ENCODE measurements at places on chromosomes 7 and 10.
A peak's percentile ranks its signal among the peaks of the same experiment; 100 is the strongest.

DNA sequence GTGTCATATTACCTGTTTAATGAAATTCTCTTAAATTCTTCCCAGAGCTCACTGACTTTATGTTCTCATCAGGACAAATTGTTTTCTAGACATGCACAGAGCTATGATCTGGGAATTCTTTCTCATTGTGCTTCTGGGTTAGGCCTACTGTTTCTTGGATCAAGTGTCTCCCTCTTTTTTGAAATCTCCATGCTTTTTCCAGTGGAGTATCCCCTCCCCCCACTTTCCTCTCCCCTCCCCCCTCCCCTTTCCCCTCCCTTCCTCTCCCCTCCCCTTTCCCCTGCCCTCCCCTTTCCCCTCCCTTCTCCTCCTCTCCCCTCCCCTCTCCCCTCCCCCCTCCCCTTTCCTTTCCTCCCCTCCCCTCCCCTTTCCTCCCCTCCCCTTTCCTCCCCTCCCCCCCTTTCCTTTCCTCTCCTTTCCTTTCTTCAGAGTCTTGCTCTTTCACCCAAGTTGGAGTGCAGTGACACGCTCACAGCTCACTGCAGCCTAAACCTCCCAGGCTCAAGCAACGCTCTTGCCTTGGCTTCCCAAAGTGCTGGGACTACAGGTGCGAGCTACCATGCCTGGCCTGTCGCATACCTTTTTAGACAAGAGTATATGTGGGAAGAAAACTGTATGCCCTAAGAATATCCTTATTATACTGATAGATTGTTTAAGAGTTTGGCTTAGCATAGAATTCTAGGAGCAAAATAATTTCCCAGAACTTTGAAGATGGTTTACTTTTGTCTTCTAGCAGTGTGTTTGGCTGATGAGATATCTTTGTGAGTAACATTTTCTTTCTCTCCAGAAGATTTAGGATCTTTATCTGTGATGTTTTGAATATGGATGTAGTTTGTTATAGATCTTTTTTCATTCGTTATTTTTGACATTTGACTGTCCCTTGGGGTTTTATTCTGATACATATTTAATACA lies 2.5 kb downstream of the DYNC2I1 start:
- no peak for DNase-seq

DNA sequence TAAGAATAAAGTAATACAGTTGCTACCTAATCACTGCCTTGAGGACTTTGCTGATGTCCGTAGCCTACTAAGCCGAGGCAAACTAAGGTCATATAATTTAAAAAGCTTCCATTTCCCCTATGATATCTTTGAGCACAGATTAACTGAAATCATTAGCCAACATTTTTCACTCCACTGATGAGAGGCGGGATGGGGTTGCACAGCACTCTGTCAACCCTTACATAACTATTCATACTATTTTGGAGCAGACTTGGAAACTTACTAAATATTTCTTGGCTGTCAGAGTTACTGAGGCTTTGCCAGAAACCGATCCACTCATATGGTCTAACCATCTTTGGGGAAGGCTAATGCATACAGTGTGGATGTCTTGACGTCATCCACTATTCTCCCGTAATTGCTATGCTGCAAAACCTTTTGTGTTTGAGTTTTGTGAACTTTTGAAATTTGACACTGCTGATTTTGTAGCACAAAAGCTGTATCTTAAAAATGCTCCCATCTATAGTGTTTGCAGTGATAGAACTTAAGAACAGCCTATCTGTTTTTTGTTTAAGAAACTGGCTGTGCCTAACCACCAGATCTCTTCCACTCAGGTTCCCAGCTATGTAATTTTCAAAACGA lies 248.7 kb downstream of the TSPAN12 start:
- peak; percentile 0 for DNase-seq

DNA sequence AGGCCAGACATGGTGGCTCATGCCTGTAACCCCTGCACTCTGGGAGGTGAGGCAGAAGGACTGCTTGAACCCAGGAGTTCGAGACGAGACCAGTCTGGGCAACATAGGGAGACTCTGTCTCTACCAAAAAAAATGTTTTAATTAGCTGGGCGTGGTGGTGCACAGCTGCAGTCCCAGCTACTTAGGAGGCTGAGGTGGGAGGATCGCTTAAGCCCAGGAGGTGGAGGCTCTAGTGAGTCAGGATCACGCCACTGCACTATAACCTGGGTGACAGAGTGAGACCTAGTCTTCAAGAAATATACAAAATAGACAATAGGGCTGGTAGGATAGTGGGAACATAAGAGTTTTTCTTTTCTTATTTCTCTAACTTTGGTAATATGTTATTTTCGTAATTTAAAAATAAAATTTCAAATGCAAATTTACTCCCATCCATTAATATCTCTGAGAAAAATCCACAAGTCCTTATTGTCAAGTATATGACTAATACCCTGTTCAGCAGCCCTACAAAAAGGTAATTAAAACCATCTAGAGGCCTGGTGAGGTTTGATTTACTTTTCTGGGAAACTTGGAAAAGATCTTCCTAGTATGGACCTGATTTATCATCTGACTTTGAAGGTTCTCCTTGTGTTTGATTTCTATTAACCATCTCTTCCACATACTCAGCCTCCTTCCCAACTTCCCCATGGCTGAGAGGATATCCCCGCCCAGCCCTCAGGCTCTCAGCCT lies 50.0 kb downstream of the CREB3L2 start:
- DNase-seq, result no peak

GRCh38 chr10:132166216-132166950 lies 20.4 kb upstream of the DPYSL4 start:
- DNase-seq, result no peak

DNA sequence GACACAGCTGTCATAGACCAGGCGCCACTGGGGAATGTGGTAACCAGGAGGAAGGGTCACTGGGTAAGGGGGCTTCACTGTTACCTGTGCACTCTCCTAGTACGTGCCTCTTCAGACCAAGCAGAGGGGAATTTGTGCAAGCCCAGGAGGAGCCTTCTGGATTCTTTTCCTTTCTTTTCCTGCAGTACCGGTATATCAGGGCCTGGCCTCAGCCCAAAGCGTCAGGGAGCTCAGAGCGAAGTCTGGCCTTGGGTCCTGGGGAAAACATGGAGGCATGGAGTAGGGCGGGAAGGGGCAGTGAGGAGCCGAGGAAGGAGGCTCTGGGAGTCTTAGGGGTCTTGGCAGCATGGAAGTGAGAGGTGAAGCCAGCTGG lies 133.6 kb upstream of the GDF10 start:
- no peak for DNase-seq

GRCh38 chr10:27241010-27241651 lies 534 bp upstream of the ACBD5 start:
- DNase-seq, result no peak

- no peak for DNase-seq
These were observed 5.4 kb downstream of the PDIA4 start for GRCh38 chr7:149022756-149023360.

GRCh38 chr7:127655720-127656119 lies 3.7 kb downstream of the SND1 start:
- DNase-seq, result no peak

GRCh38 chr10:12941966-12942365 lies 59.5 kb downstream of the CCDC3 start:
- no peak for DNase-seq

DNA sequence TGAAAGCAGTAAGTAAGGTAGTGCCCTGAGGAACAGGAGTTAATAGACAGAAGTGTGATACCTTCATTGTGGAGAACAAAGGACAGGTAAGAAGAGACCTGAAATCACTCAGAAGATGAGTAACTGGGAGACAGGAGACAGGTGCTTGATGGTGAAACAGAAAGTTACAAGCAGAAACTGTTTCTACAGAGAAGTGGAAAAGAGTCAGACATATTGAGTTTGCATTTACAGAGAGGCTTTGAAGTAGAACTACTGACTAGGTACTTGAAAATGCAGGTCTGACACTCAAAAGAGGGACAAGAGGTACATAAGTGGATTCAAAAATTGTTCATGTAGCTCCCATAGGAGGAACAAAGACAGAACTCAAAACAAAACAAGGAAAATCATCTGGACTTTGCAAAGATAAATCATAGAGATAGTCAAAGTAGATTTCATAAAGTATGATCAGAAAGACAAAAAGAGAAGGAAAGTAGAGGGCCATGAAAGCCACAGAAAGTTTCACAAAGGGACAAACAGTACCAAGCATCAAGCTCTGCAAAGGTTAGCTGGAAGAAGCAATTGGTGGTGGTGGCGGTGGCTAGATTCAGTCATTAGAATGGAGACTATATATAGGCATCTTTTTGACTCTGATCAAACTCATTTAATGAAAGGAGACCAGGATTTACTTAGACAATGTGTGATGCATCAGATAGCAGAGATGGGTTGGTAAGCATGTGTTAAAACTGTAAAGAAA lies 198.4 kb downstream of the PCLO start:
- no peak for DNase-seq

DNA sequence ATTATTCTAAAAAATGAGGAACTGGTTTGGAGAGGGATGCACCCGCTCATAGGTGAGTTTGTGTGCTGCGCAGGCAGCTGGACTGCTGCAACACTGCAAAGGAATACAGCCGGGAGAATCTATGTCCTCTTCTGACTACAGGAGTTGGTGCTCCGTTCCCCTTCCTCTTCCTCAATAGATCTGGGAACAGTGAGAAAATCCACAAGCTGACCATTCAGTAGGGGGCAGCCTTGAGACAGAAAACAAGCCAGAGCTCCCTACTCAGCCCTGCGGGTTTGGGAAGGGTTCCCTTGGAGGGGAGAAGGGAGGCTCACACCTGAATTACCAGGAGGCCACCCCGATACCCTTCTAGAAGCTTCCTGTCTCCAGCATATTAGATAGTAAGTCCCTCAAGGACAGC lies 87.3 kb upstream of the FOXI2 start:
- DNase-seq, result no peak

DNA sequence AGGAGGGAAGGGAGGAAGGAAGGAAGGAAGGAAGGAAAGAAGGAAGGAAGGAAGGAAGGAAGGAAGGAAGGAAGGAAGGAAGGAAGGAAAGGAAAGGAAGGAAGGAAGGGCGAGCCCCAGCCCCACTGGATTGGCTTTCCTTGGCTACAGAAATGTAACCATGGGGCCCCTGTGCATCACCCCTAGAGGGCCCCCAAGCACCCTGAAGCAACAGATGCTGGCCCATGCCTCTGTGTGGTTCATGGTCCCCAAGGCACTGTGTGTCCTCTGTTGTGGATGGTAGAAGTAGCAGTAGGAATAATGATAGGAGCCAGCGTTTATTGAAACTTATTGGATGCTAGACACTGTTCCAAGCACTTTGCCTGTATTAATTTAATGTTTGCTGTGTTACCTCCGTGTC lies 116.6 kb upstream of the MACROH2A2 start:
- DNase-seq, result no peak

DNA sequence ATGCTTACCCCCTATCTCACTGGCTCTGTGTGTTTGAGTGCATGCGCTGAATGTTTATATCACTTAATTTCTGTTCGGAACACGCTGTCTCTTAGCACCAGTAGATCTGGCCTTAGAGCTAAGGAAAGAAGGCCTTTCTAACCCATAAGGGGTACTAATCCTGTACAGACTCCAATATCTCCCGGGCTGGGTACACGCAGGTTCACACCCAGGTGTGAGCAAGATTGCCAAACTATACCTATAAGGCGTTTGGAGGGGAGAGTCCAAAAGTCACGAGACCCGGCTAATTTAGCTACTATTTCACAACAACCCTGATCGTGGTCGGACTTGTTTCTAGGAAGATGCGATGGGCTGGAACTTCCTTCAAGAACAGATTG lies 727 bp upstream of the PDSS1 start:
- DNase-seq, result no peak

DNA sequence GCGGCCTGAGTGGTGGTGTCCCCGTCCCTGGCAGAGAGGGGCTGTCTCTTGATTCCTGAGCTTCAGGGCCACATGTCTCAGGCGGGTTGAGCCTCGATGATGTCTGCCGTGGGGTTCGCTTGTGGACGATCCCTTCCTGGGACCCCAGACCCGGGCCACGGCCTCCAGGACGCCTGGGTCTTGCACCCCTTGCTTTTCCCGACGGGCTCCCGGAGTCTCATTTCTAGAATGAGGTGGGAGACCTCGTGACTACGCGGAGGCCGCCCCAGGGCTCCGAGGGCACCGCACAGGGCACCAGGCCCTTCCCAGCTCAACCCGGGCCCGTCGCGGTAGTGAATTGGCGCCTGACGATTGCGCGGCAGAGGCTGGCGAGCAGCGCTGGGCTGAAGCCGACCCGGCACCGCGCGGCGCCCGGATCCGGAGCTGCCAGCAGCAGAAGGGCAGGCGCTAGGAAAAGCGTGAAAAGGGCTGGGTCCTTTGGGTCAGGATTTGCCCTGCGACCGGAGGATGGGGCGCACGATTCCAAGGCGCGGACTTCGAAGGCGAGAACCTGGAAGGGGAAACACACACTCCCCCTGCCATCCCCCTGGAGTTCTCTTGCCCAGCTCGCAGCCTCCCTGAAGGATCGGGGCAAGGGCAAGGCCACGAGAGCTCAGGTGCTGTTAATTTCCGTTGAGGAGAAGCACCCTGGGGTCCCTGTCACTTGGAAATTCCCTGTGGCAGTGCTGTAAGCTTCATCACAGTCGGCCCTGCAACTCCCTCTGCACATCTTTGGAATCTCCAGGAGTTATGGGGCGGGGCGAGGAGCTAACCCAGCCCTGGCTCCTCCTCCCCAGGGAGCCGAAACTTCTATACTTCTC lies 15.5 kb downstream of the TLX1 start:
- no peak for DNase-seq

GRCh38 chr7:3942816-3943745 lies 642.0 kb downstream of the SDK1 start:
- DNase-seq, result no peak

DNA sequence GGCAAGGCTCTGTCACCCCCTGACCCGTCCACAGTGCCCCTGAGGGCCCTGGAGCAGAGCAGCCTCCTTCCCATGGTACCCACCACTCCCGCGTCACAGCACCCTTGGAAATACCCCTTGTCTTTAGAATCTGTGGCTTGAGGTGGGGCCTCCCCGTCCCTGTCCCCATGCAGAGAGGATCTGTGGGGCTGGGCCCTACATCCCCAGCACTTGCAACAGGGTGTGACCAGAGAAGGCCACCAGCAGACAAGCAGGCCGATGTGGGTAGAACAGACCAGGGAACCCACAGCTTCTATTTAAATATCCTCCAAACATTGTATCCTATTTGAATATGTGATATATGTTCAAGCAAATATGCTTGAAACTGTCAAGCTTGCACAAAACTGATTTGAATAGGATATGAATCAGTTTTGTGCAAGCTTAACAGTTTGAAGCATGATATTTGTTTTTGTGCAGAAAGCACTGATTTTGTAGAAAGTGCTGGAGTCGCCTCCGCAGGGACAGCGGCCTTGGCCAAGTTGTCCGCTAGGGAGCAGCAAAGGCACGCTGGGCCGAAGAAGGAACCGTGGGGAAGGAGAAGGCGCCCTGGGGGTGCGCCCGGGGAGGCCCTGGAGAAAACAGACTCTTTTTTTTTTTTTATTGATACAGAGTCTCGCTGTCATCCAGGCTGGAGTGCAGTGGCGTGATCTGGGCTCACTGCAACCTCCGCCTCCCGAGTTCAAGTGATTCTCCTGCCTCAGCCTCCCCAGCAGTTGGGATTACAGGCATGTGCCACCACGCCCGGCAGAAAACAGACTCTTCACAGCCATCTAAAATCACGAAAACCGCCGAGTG lies 2.2 kb downstream of the CFAP46 start:
- no peak for DNase-seq

GRCh38 chr7:42883950-42884349 lies 27.9 kb downstream of the C7orf25 start:
- no peak for DNase-seq
